GM23248 (cell line): ENCODE measurements at places on chromosomes 1 and 21. TPM values are rescaled to one million over a fixed set of nuclear protein-coding genes. Genes with fewer than 3 reads are reported as not detected.

GRCh38 chr1:61157468-61157987 is 75.2 kb downstream of the NFIA start:
- H3K27me3 ChIP-seq = no peaks in the 10 kb centered on the region
- no peaks in the 10 kb centered on the region for H3K36me3 ChIP-seq
- peak; percentile 90 for DNase-seq
- H3K4me3 ChIP-seq = peak overlapping the region; percentile 30

SLAMF9 gene
- 0.48 and 0.51 TPM in 2 replicates for polyA plus RNA-seq

RAB25 gene
- polyA plus RNA-seq = not detected in 2 replicates

DNA sequence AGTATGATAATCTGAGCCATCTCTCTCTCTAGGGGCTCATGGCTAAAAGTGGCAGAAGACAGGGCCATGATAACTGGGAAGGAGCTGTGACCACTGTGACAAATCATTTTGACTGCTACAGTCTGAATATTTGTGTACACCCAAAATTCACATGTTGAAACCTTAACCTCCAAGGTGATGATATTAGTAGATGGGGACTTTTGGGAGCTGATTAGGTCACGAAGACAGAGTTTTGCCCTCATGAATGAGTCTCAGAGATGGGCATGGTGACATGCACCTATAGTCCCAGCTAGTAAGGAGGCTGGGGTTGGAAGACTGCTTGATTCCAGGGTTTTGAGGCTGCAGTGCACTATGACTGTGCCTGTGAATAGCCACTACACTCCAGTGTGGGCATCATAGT is 174.9 kb downstream of the PLD5 start:
- no peaks in the 10 kb centered on the region for H3K27me3 ChIP-seq
- H3K4me3 ChIP-seq = no peak overlapping the region
- H3K27ac ChIP-seq = no peak overlapping the region
- H3K4me1 ChIP-seq = no peaks in the 10 kb centered on the region
- H3K36me3 ChIP-seq = no peaks in the 10 kb centered on the region
- no peak for DNase-seq

BTBD19 gene
- polyA plus RNA-seq = 9.4 and 12.1 TPM in 2 replicates

DNA sequence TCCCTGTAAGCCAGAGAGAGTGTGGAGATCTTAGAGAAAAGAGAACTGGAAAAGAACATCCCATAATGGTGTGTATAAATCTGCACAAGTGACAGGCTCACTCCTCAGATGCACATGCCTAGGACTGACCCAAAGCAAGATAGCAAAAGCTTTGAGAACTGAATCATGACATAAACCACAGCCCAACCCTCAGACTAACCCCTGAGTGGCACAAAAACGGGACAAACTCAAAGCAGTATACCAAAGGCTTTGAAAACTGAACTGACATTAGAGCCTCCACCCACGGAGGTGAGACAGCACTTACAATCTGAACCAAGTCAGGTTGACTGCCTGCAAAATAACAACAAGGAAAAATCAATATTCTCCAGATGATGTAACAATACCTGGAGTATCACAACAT is 70.8 kb downstream of the TIAM1 start:
- H3K4me1 ChIP-seq = peaks cover 14% of the 10 kb centered on the region
- H3K27ac ChIP-seq = no peak overlapping the region
- no peaks in the 10 kb centered on the region for H3K36me3 ChIP-seq
- DNase-seq = no peak
- no peak overlapping the region for H3K4me3 ChIP-seq

- no peak overlapping the region for H3K27ac ChIP-seq
- no peaks in the 10 kb centered on the region for H3K36me3 ChIP-seq
- no peaks in the 10 kb centered on the region for H3K4me1 ChIP-seq
- no peak overlapping the region for H3K4me3 ChIP-seq
- no peaks in the 10 kb centered on the region for H3K27me3 ChIP-seq
Observed at GRCh38 chr1:8976896-8977450, 31.3 kb downstream of the CA6 start.

NES gene
- 2.2 TPM in 2 replicates for polyA plus RNA-seq

- H3K4me3 ChIP-seq = no peak overlapping the region
- no peak for DNase-seq
- H3K4me1 ChIP-seq = 0 out of 2 replicates have a peak, but pooled peaks cover 6% of the 10 kb centered on the region
- no peaks in the 10 kb centered on the region for H3K36me3 ChIP-seq
- no peak overlapping the region for H3K27ac ChIP-seq
- H3K27me3 ChIP-seq = no peaks in the 10 kb centered on the region
Observed at GRCh38 chr21:28699596-28700259, 292.9 kb downstream of the LTN1 start.

DNA sequence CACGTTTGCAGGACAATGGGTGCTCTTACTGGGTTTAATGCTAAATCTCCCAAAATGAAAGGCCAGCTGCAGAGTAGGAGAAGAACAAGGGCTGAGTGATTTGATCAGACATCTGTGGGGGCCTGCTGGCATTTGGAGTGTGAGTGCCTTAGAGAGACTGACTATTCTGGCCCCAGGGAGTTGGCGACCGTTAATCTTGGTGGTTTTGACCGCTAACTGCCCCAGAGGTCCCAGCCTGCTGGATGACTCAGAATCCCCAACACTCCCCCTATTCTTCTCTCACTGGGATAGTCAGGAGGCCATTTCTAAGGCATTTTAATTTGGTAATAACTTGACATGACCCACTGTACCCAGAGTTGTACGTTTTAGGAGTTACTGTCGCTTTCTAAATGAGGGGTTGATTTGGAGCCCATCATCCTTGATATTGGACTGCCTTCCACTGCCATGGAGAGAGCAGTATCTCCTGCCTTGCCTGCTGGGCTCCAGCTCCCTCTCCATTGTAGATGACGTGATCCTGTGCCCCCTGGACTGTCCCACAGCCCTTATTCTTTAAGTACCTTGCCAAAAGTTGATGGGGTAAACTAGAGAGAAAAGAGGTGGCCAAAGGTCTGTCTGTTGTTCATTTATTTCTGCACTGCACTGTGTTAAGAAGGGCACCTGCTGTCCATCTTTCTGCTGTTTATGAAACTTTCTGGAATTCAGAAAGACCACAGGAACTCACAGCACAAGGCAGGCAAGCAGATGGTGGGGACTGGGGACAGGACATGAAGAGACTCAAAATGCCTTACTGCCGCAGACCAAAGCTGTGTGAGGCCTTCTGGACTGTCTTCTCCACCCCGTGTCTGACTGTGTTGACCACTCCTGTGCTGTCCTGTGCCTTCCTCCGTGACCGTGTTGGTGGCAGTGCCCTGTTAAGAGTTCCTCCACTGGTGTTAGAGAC is 98.2 kb upstream of the ARTN start:
- H3K36me3 ChIP-seq = no peaks in the 10 kb centered on the region
- H3K27me3 ChIP-seq = no peaks in the 10 kb centered on the region
- peak overlapping the region; percentile 89 for H3K27ac ChIP-seq
- peaks cover 31% of the 10 kb centered on the region for H3K4me1 ChIP-seq
- peak; percentile 95 for DNase-seq
- peak overlapping the region; percentile 38 for H3K4me3 ChIP-seq

- H3K4me1 ChIP-seq = no peaks in the 10 kb centered on the region
- DNase-seq = no peak
- no peaks in the 10 kb centered on the region for H3K27me3 ChIP-seq
- no peak overlapping the region for H3K27ac ChIP-seq
- no peak overlapping the region for H3K4me3 ChIP-seq
- H3K36me3 ChIP-seq = no peaks in the 10 kb centered on the region
Observed at GRCh38 chr1:58282623-58283387, 263.7 kb downstream of the OMA1 start.

- no peak overlapping the region for H3K4me3 ChIP-seq
- no peaks in the 10 kb centered on the region for H3K27me3 ChIP-seq
- no peak overlapping the region for H3K27ac ChIP-seq
- peaks cover 7% of the 10 kb centered on the region for H3K4me1 ChIP-seq
- peak; percentile 72 for DNase-seq
Observed at GRCh38 chr1:12528021-12528852, 89.8 kb downstream of the DHRS3 start.

DNA sequence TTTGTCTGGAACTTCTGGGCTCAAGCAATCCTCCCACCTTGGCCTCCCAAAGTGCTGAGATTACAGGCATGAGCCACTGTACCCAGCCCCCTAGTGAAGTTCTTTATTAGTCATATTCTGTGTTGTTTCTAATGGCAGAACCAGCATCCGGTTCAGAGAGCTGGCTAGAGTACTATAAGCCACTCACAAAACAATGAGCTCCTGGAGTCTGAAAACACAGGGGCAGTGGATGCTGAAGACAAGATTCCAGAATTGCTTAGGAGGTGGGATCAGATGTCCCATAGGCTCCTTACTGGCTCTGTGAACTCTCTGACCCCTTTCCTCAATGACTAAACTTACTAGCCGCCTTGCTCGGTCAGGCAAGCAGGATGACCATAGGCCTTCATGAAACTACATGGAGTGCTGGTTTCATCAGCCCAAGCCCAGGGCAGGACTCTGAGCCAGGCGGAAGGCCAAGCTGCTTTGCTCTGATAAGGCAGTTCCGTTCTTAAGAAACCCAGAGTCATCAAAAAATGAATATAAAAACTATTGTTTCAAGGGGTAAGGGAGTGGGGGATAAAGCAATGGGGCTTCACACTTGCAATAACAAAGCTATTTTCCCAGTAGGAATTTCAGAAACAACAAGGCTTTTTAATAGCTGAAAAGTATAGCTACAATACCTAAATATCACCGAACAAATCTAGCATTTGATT is 8.1 kb downstream of the MTHFR start:
- H3K27me3 ChIP-seq = no peaks in the 10 kb centered on the region
- DNase-seq = no peak
- peaks cover 5% of the 10 kb centered on the region; the same call in 1 of the 2 replicates for H3K36me3 ChIP-seq
- no peak overlapping the region for H3K27ac ChIP-seq

- no peak overlapping the region for H3K4me3 ChIP-seq
- DNase-seq = no peak
- H3K4me1 ChIP-seq = no peaks in the 10 kb centered on the region
- H3K36me3 ChIP-seq = no peaks in the 10 kb centered on the region
- no peak overlapping the region for H3K27ac ChIP-seq
Observed at GRCh38 chr1:19792237-19793002, 7.3 kb downstream of the TMCO4 start.

DNA sequence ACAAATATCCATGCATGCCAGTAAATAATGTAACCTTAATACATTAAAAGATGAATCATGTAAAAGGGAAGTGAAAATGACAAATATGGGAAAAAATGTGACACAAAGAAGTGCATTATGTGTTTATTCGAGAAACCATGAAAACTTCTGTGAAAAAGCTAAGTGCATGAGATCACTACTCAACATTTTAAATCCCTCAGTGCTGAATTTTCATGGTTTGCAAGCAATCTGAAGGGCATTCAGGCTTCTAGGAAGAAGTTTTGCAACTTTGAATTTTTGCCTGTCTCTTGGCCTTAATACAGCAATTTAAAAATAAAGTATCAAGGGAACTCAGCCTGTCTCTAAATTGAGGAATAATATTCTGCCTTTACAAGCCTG is 78.2 kb downstream of the MAP3K7CL start:
- H3K4me3 ChIP-seq = peak overlapping the region; percentile 49
- H3K4me1 ChIP-seq = peaks cover 24% of the 10 kb centered on the region
- no peaks in the 10 kb centered on the region for H3K27me3 ChIP-seq
- peak overlapping the region; percentile 90 for H3K27ac ChIP-seq

DNA sequence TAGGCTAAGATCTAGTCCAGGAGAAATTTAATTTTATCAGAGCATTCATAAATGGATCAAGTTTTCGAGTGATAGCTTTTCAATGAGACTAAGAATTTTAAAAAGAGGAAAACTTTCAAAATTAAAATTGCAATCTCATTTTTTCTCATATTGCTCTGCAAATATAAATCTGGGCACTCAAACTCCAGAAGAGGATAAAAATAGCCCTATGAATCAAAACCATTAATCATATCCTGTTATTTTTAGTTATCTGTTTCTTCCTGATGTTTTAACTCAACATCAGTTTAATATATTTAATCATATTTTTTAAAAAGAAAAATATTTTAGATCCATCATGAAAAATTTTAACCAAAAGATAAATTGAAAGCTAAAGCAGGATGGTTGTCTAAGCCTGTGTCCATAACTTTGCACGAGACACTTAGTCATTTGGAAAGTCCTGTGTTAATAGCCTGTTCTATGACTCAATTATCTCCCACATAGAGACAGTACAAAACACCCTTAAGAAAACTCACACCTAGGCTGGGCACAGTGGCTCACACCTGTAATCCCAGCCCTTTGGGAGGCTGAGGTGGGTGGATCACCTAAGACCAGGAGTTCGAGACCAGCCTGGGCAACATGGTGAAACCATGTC is 17.1 kb upstream of the PRRC2C start:
- H3K27me3 ChIP-seq = no peaks in the 10 kb centered on the region
- no peak overlapping the region for H3K4me3 ChIP-seq
- peak overlapping the region; percentile 34 for H3K27ac ChIP-seq
